ENCODE measurements at places on chromosomes 1 and 21. TPM values are rescaled to one million over a fixed set of nuclear protein-coding genes. Genes with fewer than 3 reads are reported as not detected.

ATP1A2 gene
- 18.3 TPM for total RNA-seq

OLIG1 gene
- total RNA-seq = 0.19 TPM

DNA sequence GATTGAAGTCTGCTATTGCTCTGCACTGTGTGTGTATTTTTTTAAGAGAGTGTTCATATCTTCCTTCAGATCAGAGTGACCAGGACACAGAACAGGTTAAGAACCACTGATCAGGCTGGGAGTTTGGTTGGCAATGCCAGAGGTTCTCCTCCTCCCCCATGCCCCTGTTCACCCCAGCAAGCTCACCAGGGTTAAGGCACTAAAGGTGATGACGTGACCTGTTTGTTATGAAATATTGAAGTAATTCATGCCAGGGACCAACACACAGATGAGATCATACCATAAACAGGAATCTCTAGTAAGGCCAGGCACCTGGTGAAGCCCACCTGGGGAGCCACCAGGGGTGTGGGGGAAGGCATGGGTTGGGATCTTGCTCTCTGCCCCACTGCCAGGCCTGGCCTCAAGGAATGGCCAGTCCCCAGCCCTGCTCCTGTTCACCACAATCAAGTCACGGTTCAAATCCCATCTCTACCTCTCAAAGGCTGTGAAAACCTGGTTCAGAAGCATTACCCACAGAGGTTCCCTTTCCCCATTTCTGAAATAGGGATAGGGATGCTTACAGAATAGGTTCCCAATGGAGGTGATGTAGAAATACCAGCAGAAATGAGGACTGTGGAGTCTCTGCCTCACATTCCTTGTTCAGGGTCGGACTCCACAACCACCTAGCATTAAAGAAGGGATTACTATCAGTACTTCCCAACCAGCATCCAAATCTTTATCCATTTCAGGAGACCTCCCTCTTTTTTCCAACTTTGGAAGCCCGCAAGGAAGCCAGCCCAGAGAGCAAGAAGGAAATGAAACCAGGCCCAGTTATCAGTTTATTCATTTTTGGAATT lies 2.4 kb downstream of the ID3 start:
- H3K4me1 ChIP-seq = peaks cover 50% of the 10 kb centered on the region
- peak overlapping the region; percentile 87 for H3K27ac ChIP-seq
- peaks cover 52% of the 10 kb centered on the region for H3K27me3 ChIP-seq
- peak overlapping the region; percentile 87 for H3K4me3 ChIP-seq
- peaks cover 4% of the 10 kb centered on the region for H3K36me3 ChIP-seq

DNA sequence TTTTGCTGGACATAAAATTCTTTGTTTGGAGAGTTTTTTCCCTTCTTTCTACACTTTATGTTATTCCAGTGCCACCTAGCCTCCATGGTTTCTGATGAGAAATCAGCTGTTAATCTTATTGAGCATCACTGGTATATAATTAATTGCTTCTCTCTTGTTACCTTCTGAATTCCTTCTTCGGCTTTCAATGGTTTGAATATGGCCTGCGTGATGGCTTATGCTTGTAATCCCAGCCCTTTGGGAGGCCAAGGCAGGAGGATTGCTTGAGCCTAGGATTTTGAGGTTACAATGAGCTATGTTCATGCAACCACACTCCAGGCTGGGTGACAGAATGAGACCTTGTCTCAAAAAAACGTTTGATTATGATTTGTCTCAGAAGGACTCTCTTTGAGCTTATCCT lies 13.0 kb upstream of the CNIH4 start:
- no peak overlapping the region for H3K4me3 ChIP-seq
- no peak overlapping the region for H3K27ac ChIP-seq
- peak; percentile 28 for DNase-seq
- no peaks in the 10 kb centered on the region for H3K27me3 ChIP-seq
- H3K4me1 ChIP-seq = peaks cover 11% of the 10 kb centered on the region
- peaks cover 28% of the 10 kb centered on the region for H3K36me3 ChIP-seq

RHEX gene
- not detected for total RNA-seq

GRCh38 chr1:96358057-96358456 lies 363.5 kb upstream of the PTBP2 start:
- H3K4me1 ChIP-seq = no peaks in the 10 kb centered on the region
- H3K27ac ChIP-seq = no peak overlapping the region
- no peaks in the 10 kb centered on the region for H3K36me3 ChIP-seq

- H3K4me1 ChIP-seq = peaks cover 21% of the 10 kb centered on the region
- H3K36me3 ChIP-seq = peaks cover 3% of the 10 kb centered on the region
- DNase-seq = peak; percentile 44
- no peaks in the 10 kb centered on the region for H3K27me3 ChIP-seq
These were observed 13.1 kb upstream of the KCNQ4 start for GRCh38 chr1:40770296-40771070.

ZNF124 gene
- 43.9 TPM for total RNA-seq

DNA sequence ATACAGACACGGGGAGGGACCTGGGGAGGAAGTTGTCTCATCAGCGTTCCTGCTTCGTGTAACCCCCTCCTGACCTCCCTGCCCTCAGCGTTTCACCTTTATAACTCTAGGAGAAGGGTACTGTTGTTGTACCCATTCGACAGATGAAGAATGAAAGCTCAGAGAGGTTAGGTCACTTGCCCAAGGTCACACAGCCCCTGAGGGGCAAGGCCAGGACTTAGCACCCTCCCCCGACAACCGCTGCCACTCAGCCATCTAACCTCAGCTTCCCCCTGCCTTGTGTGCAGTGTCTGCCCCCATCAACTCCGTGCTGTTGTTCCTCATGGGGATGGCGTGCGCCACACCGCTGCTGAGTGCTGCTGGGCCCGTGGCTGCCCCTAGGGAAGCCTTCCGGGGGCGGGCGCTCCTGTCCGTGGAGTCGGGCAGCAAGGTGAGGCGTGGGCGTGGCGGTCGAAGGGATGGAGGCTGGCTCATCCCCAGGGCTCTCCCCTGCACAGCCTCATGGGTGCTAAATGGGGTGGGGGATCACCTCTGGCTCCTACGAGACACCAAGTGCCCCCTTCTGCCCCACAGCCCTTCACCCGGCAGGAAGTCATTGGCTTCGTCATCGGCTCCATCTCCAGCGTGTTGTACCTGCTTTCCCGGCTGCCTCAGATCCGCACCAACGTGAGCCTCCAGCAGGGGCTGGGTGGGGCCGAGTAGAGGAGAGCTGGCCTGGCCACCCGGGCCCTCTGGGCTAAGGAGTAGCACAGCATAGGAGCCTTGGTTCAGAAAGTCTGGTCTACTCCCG lies 14.0 kb downstream of the SLC66A1 start:
- peak; percentile 57 for DNase-seq
- no peak overlapping the region for H3K4me3 ChIP-seq
- no peaks in the 10 kb centered on the region for H3K36me3 ChIP-seq
- no peaks in the 10 kb centered on the region for H3K4me1 ChIP-seq
- H3K27me3 ChIP-seq = no peaks in the 10 kb centered on the region

DNA sequence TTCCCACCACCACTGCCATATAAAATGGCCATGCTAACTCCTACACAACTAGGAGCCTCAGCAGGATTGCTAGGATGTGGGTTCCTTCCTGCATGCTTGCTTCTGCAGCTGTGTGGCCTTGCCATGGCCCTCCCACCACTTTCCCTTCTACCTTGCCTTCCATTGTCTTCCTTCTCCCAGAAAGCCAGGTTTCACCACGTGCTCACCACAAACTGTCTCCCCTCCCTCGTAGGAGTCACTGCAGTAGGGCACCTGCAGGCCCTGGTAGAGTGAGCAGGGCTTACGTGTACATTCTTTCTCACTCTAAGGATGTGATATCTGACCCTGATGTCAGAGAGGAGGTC lies 3.7 kb downstream of the C1orf226 start:
- no peak overlapping the region for H3K4me3 ChIP-seq
- no peaks in the 10 kb centered on the region for H3K27me3 ChIP-seq
- no peaks in the 10 kb centered on the region for H3K36me3 ChIP-seq

UBL4B gene
- total RNA-seq = not detected

DNA sequence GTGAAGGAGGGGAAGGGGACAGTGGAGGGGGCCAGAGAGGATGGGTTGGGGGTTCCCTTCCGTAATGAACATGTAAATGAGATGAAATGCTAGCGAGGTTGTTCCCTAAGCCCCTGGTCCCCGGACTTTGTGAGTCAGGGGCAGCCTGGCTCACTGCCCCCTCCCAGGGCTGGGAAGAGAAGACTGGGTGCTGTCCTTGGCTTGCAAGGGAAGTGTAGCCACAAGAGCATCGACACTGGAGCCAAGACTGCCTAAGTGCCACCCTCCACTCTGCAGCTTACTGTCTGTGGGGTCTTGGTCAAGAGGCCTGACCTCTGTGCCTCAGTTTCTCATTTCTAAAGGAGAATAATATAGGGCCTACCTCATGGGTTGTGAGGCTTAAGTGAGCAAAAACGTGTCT lies 483 bp downstream of the PEAR1 start:
- H3K27ac ChIP-seq = no peak overlapping the region
- no peaks in the 10 kb centered on the region for H3K4me1 ChIP-seq
- H3K27me3 ChIP-seq = peaks cover 61% of the 10 kb centered on the region
- H3K36me3 ChIP-seq = no peaks in the 10 kb centered on the region
- DNase-seq = no peak
- H3K4me3 ChIP-seq = peak overlapping the region; percentile 64

GRCh38 chr1:45971922-45972531 lies 160.4 kb downstream of the PIK3R3 start:
- H3K27me3 ChIP-seq = no peaks in the 10 kb centered on the region
- H3K4me3 ChIP-seq = no peak overlapping the region
- DNase-seq = no peak
- no peaks in the 10 kb centered on the region for H3K4me1 ChIP-seq

VANGL2 gene
- total RNA-seq = 51.3 TPM

DNA sequence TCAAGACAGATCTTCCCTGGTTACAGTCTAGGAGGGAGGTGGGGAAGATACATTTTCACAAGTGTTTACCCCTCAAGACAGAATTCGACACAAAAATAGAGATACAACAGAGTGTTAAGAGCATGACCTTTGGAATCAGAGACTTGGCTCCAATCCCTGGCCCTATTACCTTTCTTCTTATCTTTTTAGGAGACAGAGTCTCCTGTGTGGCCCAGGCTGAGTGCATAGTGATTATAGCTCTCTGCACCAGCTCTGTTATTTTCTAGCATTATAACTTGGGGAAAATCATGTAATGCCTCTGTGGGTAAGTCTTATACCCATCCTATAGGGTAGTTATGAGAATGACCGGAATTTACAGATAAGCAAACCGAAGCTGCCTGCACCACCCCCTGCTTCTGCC lies 9.8 kb downstream of the NIPAL3 start:
- no peaks in the 10 kb centered on the region for H3K4me1 ChIP-seq
- no peak overlapping the region for H3K4me3 ChIP-seq
- no peaks in the 10 kb centered on the region for H3K27me3 ChIP-seq
- H3K36me3 ChIP-seq = no peaks in the 10 kb centered on the region

POU3F1 gene
- 8.6 TPM for total RNA-seq

GRCh38 chr21:24636696-24637095 lies 970.6 kb downstream of the MRPL39 start:
- no peaks in the 10 kb centered on the region for H3K27me3 ChIP-seq
- H3K36me3 ChIP-seq = no peaks in the 10 kb centered on the region
- no peak overlapping the region for H3K4me3 ChIP-seq
- no peak overlapping the region for H3K27ac ChIP-seq
- H3K4me1 ChIP-seq = 0 out of 2 replicates have a peak, but pooled peaks cover 4% of the 10 kb centered on the region

DNA sequence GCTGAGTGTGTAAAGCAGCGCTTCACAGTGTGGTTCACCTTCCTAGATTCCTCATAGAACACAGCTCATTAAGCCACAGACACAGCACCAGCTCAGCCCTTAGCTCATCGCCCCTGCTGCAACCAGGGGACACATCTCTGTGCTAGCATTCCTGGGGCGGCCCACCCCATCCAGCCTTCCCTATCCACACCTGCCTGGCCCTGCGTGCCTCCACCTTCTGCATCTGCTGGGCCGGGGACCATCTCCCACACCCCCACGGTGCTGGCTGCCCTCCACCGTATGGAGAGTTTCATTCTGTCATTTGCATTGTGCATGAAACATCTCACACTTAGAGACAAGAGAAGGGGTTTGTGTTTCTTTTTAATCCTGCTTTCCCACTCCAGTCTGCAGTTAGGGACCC lies 35.8 kb upstream of the PRSS38 start:
- no peaks in the 10 kb centered on the region for H3K4me1 ChIP-seq
- no peak for DNase-seq
- no peaks in the 10 kb centered on the region for H3K36me3 ChIP-seq
- no peaks in the 10 kb centered on the region for H3K27me3 ChIP-seq
- H3K27ac ChIP-seq = no peak overlapping the region

FAM3B gene
- total RNA-seq = 2.5 TPM

GRCh38 chr1:197200272-197200899 lies 53.9 kb upstream of the ASPM start:
- peaks cover 38% of the 10 kb centered on the region for H3K4me1 ChIP-seq
- H3K36me3 ChIP-seq = no peaks in the 10 kb centered on the region
- H3K27ac ChIP-seq = peak overlapping the region; percentile 75
- H3K27me3 ChIP-seq = no peaks in the 10 kb centered on the region
- H3K4me3 ChIP-seq = peak overlapping the region; percentile 84
- peak; percentile 18 for DNase-seq

LRRC39 gene
- total RNA-seq = not detected

GRCh38 chr1:55374801-55375616 lies 159.8 kb upstream of the USP24 start:
- no peaks in the 10 kb centered on the region for H3K36me3 ChIP-seq
- no peak for DNase-seq
- no peaks in the 10 kb centered on the region for H3K27me3 ChIP-seq
- no peaks in the 10 kb centered on the region for H3K4me1 ChIP-seq
- H3K27ac ChIP-seq = no peak overlapping the region

GBP6 gene
- not detected for total RNA-seq

COL9A2 gene
- 9.1 TPM for total RNA-seq

GRCh38 chr1:94654031-94654430 lies 112.5 kb upstream of the F3 start:
- H3K36me3 ChIP-seq = no peaks in the 10 kb centered on the region
- H3K27ac ChIP-seq = no peak overlapping the region
- H3K4me1 ChIP-seq = peaks cover 16% of the 10 kb centered on the region
- H3K4me3 ChIP-seq = no peak overlapping the region
- H3K27me3 ChIP-seq = no peaks in the 10 kb centered on the region

DNA sequence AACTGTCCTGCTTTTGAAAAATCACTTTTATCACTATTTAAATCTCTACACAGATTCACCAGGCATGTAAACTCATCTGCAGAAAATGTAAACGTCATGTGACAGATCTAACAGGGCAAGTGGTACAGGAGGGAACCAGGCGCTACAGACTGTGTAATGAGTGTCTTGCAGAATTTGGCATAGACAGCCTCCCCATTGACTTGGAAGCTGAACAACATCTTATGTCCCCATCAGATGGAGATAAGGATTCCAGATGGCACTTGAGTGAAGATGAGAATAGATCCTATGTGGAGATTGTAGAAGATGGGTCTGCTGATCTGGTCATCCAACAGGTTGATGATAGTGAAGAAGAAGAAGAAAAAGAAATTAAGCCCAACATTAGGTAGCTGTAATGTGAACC lies 50.3 kb downstream of the ZBTB8OS start:
- H3K4me1 ChIP-seq = no peaks in the 10 kb centered on the region
- no peaks in the 10 kb centered on the region for H3K27me3 ChIP-seq
- H3K36me3 ChIP-seq = peaks cover 8% of the 10 kb centered on the region
- no peak overlapping the region for H3K27ac ChIP-seq
- no peak for DNase-seq
- H3K4me3 ChIP-seq = no peak overlapping the region

THEM4 gene
- 10.3 TPM for total RNA-seq

ZNF695 gene
- 20.6 TPM for total RNA-seq

SLC44A5 gene
- 11.7 TPM for total RNA-seq

- peaks cover 9% of the 10 kb centered on the region for H3K27me3 ChIP-seq
- DNase-seq = peak; percentile 11
- peaks cover 26% of the 10 kb centered on the region for H3K4me1 ChIP-seq
- peak overlapping the region; percentile 88 for H3K27ac ChIP-seq
These were observed 1.9 kb upstream of the NTNG1 start for GRCh38 chr1:107138767-107139445.

Data from GM23338 (cell line).